ENCODE measurements at places on chromosomes 1 and 21.

- DNase-seq: no peak
Observed at GRCh38 chr1:48223366-48224240, 1.1 kb downstream of the SLC5A9 start.

DNA sequence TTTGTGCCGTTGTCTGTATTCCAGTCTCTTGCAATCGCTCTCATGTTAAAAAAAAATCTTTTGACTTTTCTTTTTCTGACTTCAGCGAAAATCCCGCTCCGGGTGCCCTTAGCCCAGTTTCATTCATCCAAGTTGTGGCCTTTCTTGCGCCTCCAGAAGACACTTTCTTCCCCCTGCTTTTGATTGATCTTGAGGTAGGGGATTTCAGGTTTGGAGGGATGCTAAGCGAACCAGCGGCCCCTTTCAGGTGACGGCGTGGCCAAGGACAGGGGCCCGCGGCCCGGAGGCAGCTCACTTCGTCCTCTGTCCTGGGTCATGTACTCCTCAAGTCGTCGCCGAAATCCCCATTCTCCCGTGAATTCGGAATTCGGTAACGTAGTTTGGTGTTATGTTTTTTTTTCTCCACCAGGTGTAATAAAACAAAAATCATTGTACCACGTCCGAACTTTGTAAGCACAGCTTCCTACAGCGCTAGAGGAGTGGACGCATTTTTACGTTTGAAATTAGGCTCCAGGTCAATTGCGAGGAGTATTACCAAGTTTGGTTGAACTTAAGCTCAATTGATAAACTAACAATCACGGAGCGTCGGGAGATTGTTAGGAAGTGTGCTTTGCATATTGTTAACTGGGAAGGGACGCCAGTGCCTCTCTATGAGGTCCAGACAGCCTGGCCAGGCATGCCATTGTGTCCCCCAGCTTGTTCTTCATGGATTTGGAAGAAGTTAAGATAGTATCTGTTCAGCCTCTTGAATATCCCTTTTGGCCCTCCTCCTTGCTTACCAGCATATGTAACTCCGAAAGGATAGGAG, 1.1 kb downstream of the MRPS6 start:
- DNase-seq: no peak

GRCh38 chr1:147612366-147612765, 58.0 kb downstream of the ACP6 start:
- DNase-seq: peak; percentile 75

- DNase-seq: no peak
Observed at GRCh38 chr21:31870472-31871193, 2.2 kb upstream of the HUNK start.

DNA sequence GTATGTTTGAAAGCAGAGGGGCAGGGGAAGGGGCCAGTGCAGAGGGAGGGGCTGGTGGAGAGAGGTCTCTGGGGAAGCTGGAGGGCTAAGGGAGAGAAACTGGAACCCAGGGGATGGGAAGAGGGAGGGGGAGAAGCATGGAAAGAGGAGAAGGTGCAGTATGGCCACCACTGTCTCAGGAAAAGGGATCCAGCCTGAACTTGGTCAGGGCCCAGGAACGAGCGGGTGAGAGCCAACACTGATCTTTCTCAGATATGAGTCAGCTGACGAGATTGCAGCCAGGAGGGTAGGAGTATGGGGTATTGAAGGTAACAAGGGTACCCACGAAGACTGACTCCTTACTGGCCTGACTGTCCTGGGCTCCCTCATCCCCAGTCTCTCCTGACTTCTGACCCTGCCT, 18.0 kb downstream of the TIE1 start:
- no peak for DNase-seq

- DNase-seq: no peak
Observed at GRCh38 chr1:222525951-222526350, 22.0 kb downstream of the HHIPL2 start.

GRCh38 chr1:161139766-161140165, 7.3 kb upstream of the DEDD start:
- DNase-seq: no peak

Data from NCI-H2081 treated with DMSO at 0.1 percent for 48 hours (cell line).